Right renal cortex interstitium (tissue), 3 donors: ENCODE measurements at places on chromosomes 7 and 10. TPM values are rescaled to one million over a fixed set of nuclear protein-coding genes. Genes with fewer than 3 reads are reported as not detected.

DNA sequence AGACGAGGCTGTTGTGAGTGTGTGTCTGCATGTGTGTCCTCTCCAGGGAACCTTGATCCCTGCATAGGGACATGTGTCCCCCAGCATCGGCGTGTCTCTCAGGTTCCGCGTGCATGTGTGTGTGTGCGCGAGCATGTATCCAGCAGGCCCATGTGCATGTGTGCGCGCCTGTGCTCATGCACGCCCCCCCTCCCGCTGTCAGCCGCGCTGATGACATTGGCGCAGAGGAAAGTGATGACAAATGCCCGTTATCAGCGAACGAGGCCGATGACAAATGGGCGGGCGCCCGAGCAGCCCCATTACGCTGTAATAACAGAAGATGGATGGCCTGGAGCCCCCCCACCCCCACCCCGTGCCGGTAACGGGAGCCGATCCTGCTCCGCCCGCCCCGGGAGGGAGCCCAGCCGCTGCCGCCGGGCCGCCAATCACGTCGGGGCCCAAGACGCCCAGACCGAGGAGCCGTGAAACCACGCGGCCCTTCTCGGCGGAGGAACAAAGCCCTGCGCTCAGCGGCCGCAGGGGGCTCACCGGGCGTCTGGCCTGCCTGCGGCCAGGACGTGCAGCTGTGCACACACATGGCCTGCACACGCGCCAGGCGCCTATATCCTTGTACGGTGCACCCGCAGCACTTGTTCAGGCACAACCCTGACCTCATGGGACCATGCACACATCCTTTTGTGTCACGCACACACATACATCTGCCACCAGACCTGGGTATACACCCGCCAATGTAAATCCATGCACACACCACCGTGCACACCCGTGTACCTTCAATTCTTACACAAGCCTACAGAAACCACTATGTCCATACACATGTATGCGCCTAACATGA is 21.5 kb downstream of the POLL start:
- no peak for DNase-seq

DNA sequence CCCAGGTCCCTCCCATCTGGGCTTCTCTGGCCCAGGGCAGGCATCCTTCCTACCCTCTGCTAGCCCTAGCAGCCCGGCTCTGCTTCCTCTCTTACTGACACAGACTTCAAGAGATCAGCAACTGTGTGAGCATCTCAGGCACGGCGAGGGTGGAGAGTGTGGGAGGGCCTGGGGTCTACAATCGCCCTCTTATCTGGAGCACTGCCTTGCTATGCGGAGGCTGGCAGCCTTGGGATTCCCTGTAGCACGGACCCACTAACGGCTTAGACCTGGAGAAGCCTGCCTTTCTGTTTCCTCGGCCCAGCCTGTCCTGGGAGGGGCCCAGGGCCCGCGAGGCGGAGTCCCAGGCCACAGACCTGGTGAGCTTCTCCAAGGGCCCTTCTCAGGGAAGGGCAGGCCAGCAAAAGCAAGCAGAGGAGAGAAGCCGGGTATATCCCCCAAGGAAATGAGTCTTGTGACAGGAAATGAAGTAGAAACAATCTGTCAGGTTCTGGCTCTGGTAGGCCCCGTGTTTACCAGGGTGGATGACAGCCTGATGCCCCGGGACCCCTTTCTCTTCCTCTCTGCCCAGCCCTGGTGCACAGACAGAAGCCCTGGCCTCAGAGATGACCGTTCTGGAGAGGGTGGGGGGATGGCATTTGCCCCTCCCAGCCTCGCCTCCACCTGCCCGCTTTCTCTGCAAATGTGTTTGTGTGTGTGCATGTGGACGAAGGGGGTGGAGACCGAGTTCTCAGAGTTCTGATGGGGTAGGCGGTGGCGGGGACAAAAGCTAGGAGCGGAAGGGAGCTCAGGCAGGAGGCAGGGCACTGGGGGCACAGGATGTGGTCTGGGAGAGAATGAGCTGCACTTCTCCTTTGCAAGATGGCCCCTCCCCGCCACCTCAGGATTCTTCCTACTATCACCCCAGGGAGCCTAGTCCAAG is 2.5 kb downstream of the LRCH4 start:
- no peak for DNase-seq

- no peak for DNase-seq
Observed at GRCh38 chr10:62354916-62355315, 19.3 kb upstream of the ZNF365 start.

DNA sequence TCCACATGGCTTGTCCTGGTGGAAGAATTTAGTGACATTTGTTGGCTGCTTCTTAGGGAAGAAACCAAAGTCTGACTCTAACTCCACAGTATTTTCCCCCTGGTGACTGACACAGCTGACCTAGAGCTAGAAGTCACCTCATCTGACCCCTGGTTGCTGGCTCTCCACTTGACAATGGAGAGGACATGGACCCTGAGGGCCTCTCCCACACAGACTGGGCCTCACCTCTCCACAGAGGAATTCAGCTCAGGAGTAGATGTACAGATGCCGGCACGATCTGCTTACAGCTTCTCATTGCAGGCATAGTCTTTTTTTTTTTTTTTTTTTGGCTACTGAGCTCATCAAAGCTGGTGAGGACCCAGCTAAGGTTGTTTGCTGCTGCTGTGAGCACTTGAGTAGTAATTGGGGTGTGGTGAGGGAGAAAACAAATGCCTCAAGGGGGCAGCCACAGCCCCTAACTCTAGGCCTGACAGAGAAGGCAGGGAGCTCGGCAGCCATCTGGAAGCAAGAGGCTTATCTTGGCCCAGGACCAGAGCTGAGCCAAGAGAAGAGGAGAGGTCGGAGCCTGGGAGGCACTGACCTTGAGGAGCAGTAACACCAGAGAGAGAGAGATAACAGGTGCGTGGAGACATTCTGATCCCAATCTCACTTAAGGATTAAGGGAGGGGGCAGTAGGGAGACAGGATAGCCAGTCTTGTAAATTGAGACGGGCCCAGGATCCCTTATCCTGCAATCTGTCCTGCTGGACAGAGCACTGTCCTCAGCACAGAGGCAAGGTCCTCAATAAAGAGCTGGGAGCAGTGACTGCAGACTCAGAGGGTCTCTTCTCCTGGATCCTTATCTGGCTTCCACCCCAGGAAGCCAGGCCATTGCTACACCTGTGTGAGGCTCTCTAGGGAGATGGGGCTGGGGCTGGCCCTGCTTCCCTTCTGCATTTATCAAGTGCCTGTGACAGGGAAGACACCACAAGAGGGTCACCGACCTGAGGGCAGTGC is 9.4 kb downstream of the PRSS58 start:
- no peak for DNase-seq

- no peak for DNase-seq
Observed at GRCh38 chr7:3206101-3206500, 95.0 kb upstream of the SDK1 start.

Gene ZNF736
- polyA plus RNA-seq = 18.4 TPM
